NCI-H1105 treated with DMSO at 0.1 percent for 48 hours (cell line): ENCODE measurements at places on chromosomes 4 and X.

DNA sequence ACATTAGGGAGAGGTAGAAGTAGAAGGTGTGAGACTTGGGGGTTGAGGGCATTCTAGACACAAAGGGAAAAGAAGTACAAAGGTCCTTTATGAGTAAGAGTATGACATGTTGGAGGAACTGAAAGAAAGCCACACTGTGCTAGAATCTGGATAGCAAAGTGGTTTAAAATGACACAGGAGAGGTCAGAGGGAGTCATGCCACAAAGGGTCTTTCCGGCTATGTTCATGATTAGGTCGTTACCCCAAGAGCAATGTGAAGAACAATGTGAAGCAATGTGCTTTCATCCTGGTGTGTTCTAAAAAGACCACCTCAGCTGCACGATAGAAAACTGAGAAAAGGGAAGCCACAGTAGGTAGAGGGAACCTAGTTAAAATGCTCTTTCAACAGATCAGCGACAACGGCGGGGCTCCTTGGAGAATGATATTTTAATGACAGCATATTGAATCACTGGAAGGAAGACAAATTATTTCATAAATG, 29.2 kb downstream of the SMIM14 start:
- DNase-seq: no peak

DNA sequence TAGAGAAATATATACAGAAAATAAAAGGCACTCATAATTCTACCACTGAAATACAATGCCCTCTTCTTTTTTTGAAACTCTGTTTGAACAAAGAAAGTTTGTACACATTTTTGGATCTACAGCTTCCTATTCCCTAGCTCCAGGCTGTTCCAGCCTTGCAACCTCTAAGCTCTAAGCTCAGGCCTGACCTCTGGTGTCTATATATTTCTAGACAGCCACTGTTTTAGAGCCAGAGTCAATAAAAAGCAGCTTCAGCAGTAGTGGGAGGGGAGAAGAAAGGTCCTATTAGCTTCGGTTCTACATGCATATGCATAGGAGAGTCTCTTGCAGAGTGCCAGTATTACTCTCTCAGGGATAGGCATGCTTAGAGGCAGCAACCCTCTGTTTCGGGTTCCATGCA, 39.7 kb downstream of the CLDN2 start:
- no peak for DNase-seq

DNA sequence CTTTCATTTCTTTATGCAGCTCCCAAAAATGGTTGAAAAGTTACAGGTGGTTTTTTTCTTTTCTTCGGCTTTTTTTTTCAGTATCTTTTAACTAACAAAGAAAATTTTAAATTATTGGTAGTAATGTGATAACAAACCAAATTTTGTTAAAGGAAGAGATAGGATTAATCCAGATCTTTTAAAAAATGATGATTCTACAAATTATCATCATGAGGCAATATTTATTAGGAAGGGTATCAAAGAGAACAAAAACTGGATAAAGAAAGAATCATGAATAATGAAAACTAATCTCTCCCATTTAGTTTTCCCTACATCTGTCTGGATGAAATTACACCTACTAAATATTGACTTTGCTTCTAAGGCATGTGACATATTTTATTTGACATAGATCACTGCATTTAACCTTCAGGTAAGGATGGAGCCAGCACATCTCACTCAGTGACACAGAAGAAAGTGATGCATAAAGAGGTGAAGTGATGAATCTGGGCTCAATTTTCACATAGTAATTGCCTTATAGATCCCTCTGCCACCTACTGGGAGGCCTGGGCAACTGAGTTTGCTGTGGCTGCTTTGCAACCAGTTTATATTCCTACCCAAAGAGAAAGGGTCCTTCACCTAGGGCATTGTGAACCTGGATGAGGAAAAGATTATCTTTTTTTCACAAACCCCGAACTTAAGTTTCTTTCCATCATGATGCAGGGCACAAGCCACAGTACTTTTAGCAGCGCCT, 155.6 kb downstream of the HNRNPD start:
- no peak for DNase-seq

GRCh38 chr4:108193886-108194672, 25.3 kb upstream of the LEF1 start:
- DNase-seq: peak; percentile 49

DNA sequence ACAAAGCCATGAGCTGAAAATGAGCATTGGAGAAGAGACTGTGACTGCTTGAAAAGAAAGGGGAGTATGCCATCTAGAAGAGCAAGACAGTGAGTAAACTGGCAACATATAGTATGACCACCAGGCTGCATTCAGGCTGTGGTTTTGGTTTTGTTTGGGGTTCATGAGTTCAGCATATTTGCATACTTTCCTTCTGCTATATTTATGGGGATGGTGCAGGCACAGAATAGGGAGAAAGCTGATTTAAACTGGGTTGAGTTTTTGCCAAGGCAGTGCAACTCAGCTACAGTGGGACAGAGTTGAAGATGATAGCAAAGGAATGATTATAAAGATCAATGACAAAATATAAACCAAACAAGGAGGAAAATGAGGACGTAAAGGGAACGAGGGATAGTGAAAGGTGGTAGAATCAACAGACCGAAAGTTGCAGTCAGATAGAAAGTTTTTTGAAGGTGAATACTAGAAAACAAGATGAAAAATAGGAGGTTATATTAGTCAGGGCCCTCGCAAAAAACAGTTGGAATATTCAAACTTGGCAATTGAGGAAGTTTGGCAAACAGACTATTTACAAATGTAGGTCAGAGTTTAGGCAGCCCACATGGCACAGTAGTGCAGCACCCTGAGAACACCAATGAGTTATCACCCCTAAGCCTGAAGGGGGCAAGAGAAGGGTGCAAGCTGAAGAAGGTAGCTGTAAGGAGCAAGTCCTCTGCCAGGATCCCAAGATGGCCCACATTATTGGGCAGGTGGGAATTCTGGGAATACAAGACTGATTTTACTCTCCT, 114.8 kb upstream of the MAP9 start:
- DNase-seq: no peak

GRCh38 chrX:136205882-136206380, 45.3 kb downstream of the MAP7D3 start:
- DNase-seq: no peak

- no peak for DNase-seq
Observed at GRCh38 chrX:119636419-119636818, 30.2 kb upstream of the NKRF start.

DNA sequence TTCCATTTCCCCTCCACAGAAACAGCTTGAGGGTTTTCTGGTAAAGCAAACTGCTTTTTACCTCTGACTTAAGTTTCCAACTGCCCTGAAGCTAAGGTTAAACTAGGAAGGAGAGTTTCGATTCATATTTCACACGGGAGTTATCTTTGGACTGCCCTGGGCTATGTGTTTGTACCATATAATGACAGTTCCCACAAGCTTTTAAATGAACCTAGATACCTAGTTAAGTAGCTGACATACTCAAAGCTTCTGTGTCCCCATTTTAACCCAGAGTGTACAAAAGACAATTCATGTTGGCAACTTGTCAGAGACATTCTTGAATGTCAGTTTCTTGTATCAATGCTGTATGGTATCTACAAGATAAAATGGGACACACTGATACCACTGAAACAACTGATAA, 1296.6 kb upstream of the IGFBP7 start:
- no peak for DNase-seq

GRCh38 chr4:79900182-79900581, 172.8 kb downstream of the ANTXR2 start:
- no peak for DNase-seq

DNA sequence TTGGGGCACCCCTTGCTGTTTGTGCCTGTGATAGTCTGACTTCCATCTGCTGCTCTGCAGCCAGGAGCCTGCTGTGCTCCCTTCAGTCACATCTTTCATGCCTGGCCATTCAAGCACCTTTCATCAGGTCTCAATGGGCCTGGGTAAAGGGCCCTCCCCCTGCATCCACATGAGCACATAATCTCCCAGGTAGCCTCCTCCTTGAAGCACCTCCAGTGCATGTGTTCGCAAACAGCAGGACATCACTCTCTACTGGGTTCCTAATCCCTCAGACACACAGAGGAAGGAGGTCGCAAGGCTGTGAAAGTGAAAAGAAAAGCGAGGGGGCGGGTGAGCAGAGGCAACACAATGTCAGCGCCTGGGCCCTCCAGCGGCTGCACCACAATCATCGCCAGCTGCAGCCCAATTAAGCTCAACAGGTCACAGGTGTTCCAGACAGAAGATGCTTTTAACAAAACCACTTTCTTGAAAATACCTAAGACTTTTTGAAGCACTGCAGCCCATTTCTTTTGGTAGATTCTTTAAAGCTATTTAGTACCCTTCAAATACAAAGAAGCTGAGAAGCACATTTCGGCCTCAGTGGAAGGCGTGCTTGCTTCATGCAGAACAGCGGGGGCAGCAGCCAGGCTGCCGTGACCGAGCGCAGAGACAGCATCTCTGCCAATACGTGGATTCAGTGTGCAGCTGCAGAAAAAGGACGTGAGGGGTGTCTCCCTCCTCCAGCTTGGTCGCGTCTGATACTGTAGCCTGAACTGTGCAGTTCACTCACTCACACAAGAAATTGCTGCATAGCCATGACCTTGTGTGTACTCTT, 92.2 kb upstream of the SPRY1 start:
- DNase-seq: no peak

GRCh38 chr4:55864577-55865223, 11.3 kb downstream of the EXOC1 start:
- no peak for DNase-seq

DNA sequence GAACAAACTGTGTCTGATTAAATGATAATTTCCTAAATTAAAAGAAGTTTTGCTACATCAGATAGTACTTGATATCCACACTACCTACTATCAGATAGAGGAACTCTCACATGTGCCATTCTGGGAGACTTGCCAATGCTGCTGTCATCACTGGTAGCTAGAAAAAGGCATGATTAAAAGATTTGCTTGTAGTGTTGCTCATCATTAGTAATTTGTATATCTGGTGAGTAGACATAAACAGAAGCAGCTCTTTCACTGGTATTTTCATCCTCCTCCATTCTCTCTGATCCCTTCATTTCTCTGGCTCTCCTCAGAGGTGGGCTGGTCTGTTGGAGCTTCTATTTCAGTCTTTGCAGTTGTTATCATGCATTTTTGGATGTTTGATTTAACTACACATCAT, 56.0 kb downstream of the SPRY1 start:
- peak; percentile 34 for DNase-seq

- DNase-seq: no peak
Observed at GRCh38 chr4:123127218-123127617, 204.8 kb upstream of the NUDT6 start.
